ENCODE measurements at places on chromosomes 11 and 22.
A peak's percentile ranks its signal among the peaks of the same experiment; 100 is the strongest.

GRCh38 chr11:108985945-108986279 lies 321.0 kb downstream of the DDX10 start:
- DNase-seq = no peak

DNA sequence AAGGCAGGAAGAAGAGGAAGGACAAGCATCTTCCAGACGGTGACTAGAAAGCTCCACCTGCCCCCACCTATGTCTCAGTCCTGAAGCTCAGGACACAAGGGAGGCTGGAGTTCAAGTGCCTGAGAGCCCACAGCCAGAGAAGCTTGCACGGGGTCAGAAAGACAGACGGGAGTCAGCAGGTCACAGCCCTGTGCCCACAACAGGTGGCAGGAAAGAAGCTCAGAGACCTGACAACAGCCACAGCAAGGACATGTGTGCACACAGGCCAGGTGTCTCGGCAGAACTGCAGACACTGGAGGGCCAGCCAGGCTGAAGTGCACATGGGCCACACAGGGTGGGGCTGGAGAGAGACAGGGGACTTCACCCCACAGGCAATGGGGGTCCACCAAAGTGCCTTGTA lies 37.2 kb upstream of the MOB2 start:
- DNase-seq = no peak

- DNase-seq = no peak
Measured at GRCh38 chr11:10701982-10702381, 8.4 kb upstream of the IRAG1 start.

DNA sequence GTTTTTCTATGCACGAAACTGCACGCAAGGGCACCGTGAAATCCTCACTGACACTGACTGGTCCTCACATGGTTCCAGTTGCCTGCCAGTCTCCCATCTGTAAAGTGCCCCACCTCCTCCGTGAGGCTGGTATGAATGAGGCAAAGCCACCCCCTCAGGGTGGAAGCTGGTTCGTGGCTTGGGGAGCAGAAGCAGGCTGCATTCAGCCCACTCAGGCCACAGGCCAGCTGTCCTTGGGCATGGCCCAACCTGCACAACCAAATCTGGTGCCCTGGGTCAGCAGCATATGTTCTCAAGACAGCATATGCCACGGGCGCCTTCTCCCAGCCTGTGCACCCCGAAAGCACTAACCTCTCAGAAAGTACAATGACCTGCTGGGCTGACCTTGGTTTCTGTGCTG lies 29.3 kb downstream of the SERPINH1 start:
- DNase-seq = no peak

- no peak for DNase-seq
Measured at GRCh38 chr11:60127311-60127811, 38.9 kb downstream of the MS4A2 start.

DNA sequence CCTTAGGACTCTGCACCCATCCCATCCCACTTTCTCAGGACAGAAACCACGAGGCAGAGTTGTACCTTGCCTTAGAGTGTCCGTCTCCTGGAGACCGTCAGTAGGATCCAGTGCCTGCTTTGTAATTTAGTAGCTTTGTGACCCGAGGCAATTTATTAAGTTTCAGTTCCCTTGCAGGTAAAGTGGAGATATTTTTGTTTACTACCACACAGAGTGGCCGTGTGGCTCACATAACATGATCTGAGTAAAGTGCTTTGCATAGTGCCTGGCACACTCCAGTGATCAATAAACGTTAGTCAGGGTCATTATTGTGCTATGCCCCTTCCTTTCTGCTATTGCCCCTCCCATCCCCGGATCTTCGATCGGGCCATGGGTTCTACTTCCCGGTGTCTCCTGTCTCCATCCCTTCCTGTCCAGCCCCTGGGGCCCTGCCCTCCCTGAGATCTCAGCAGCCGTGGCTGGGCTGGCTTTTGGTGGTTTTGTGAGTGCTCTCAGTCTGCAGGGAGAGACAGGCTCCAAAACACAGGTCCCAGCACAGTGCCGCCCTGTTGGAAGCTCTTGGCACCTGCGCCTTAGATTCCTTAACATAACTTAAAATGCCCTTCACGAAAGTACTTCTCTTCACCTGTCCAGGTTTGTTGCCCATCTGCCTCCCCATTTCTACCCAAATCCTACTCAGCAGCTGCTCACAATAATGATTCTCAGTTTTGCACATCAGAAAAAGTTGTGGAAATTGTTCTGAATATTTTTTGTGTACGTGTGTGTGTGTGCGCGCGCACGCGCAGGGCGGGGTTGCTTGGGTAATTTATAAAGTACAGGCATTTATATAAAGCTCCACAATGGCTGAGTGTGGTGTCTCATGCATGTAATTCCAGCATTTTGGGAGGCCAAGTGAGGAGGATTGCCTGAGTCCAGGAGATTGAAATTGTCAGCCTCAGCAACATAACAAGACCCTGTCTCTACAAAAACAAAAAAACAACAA lies 753.7 kb downstream of the NTM start:
- peak; percentile 25 for DNase-seq

DNA sequence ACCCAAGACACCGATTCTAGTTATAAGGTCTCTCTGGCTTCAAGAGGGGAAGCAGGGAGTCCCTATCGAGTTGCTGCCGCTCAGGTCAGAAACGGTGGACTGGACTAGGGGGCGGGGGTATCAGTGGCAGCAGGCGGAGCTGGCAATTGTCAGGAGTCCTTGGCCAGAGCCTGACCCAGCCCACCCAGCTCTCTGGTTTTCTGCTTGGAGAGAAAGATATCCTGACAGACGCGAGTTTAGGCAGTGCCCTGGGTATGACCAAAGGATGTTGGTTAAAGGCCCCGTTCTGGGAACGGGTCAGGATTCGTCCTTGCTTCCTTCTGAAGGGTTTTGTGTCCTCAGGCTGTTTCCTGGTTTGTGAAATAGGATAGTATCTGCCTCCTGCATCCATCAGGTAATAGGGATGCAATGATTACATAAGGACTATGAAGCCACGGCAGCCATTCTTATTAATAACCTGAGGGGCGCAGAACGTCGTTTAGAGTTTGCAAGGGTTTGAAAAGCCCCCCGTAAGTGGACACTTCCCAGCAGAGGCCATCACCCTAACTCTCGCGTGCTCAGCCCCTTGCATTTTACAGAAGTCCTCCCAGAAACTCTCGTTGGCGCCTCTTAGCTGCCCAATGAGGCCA lies 700 bp upstream of the DEPDC5 start:
- DNase-seq = peak; percentile 47

GRCh38 chr22:35986088-35986487 lies 42.5 kb downstream of the RBFOX2 start:
- DNase-seq = no peak

GRCh38 chr11:133727774-133728173 lies 117.5 kb downstream of the SPATA19 start:
- no peak for DNase-seq

DNA sequence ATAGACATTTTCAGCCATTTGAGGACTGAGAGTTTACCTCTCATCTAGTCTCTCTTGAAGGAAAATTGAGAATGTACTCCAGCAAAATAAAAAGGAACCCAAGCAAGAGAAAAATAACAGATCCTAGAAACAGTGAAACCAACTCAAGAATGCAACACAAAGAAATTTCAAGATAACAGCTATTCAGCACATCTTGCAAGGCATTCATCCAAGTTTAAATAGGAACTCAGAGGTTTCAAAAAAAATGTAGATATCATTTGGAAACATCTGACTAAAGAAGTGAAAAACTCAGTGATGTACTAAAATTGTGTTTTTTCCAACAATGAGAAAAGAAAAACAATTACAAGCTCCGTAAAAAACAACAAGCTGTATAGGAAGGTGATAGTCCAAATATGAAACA lies 76.4 kb downstream of the TMEM135 start:
- no peak for DNase-seq

DNA sequence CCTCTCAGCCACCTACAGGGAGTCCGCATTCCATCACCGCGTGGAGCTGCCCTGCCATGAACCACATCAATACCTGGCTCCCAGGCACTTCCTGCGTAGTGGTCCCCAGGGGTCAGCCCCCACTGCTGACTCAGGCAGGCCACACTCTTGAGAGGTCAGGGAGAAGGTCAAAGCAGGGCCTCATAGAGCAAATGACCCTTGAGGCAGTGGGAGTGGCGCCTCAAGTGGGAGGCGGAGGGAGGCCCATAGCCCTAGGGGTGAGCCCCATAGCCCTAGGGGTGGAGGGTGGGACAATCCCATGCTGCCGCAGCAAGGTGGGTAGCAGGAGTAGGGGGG lies 5.0 kb downstream of the PRDX5 start:
- no peak for DNase-seq

DNA sequence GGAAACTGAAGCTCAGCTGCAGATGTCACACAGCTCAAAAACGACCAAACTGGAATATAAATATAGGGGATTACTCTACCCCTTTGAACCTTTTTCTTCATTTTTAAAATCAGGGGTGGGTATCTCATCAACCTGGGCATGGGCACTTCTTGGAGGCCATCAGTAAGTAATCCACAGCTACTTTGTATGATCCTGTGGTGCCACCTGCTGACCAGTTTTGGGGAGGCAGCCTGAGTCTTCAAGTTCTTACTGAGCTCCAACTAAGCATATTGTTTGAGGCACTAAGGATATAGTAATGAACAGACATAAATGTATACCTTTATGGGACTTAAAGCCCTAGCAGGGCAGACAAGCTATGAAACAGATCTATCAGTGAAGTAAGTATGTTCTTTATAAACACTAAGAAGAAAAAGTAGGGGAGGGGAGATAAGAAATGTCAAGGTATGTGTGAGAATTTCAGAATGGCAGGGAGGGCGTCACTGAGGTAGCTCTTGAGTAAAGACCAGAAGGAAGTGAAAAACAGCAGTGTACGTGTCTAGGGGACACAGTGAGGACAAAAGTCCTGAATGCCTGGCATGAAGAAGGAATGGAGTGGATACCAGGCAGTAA lies 18.4 kb downstream of the TUB start:
- no peak for DNase-seq

- no peak for DNase-seq
Measured at GRCh38 chr22:24772493-24773220, 1.9 kb downstream of the PIWIL3 start.

- no peak for DNase-seq
Measured at GRCh38 chr22:41775338-41775737, 25.1 kb upstream of the CCDC134 start.

- no peak for DNase-seq
Measured at GRCh38 chr22:47435204-47435487, 672.7 kb downstream of the TBC1D22A start.

DNA sequence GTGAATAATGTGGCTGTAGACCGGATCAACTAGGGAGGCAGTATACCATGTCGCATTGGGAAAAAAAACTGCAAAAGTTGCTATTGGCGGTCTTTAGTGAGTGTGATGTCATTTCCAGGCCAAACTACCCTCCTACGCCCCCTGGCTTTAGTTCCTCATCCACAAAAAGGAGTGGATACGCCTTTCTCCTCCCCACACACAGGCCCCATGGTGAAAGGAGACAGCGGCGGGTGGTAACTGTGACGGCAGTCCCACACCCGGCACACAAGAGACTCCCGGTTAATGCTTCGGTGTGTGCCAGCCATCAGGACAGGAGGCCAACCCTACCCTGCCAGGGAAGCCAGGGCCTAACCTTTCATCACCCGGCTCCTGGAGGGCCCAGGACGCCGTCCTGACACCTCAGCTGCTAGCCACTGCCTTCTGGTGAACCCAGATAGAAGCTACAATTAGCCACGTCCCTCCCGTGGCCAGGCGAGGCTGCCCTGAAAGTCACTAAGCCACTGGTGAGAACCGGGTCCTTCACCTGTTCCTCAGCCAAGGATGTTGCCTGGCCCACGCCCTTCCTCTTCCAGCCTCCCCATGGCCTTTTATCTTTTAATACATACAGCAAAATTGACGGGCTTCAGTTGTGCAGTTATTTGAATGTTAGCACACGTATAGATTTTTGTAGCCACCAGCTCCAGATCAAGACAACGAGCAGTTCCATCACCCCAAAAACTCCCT lies 10.8 kb downstream of the TP53I11 start:
- DNase-seq = no peak

DNA sequence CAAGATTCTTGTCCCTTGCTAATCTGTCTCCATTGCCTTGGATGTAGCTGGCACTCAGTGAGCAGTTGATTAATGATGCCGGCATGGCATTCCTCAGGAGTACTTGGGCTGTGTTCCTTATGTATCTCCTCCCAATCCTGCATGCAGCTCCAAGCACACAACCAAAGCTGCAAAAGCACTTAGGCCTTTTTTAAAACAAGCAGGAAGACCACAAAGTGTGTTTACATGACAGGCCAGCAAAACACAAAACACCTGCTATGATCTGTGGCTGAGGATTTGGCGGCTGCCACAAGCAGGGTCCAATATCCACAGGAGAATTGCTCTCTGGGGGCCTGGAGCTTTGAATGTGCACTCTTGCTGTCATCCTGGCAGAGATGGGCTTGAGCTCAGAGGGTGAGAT lies 8.9 kb downstream of the ABTB2 start:
- no peak for DNase-seq

DNA sequence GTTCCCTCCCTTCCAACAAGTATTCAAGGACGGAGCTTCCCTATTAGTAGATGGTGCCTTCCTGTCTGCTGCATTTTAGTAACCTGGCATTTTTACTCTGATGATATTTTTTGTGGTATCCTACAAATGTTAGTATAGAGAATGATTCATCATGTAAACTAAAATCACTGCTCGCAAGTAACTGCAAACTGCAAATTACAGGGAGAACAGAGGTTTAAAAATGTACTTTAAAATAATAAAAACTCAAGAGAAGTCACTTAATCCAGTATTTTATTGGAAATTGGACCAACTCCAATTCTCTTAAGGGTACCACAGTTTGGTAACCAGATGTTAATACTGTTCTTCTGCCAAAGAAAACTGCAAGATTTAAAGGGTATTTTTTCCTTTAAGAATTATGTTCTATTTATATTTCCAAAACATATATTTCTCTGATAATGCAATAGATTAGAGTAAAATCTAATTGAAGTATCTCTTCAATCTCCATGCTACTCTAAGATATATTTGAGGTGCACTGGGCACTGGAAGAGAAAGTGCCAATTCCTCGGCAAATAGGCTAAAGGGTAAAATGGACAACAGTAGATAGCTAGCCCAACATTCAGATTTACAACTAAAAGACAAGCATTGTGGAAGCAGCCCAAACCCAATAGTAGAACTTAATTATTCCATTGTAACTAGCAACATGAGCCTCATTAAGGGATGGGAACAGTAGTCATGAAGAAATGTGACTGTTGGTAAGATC lies 298.0 kb downstream of the TTC28 start:
- DNase-seq = no peak

DNA sequence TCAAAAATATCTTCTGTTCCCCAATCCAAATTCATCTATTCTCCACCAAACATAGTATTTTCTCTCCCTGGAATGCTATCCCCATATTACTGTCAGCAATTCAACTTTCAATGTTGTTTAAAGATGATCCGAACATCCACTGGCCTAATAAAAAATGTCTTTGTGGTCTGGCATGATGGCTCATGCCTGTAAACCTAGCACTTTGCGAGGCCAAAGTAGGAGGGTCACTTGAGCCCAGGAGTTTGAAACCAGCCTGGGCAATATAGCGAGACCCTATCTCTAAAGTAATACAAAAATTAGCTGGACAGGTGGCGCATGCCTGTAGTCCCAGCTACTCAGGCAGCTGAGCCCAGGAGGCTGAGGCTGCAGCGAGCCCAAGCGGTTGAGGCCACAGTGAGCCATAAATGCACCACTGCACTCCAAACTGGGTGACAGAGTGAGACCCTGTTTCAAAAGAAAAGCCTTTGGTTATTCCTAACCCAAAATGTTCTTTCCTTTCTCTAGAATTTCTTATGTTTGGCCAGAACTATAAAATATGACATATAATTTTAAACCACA lies 29.8 kb downstream of the SIK3 start:
- no peak for DNase-seq

Measured in GM06990 (cell line).